ENCODE measurements at places on chromosomes 1 and 21.
A peak's percentile ranks its signal among the peaks of the same experiment; 100 is the strongest.

DNA sequence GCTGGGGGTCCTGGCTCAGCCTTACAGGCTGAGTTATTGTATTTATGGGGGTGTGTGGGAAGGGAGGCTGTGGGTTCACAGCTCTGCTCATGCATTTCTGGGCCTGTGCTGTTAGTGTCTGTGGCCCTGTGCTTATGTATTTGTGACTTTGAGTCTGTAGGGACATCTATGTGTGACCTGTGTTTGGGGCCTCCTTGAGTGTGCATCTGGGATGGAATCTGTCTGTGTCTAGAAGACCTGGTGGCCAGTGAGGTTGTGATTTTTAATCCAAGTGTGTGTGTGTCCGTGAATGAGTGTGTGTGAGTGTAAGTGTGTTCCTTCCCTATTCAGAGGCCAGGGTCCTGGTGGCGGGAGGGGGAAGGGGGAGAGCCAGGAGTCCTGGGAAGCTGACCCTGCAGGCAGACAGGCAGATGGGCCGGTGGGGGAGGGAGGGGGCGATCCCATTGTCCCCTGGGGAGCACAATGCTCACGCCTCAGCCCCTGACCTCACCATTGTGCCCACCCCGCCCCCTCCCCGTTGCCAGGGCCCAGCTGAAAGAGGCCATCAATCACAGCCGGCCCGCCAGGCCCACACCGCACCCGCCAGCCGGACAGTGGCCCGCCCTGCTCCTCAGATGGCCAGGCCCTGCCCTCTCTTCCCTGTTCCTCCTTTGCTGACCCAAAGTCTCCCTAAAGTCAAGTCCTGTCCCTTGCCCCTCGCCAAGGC is 19.6 kb downstream of the SLC27A3 start:
- no peak for DNase-seq

DNA sequence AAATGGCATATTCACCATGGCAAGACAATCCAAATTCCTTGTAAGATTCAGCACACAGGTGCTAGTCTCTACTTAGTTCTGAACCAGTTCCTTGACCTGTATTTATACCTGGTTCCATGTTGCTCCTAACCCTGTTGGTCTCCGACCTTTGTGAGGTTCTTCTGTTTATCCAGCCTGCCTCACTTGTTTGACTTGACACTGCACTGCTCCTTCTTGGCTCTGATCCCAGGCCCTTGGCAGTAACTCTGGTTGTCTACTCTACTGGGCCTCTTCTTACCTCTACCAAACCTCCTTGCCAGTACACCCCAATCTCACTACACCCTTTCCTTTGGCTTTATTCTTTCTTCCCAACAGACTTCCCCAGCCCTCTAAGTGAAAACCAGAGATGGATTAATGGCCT is 419.4 kb upstream of the USP24 start:
- no peak for DNase-seq

GRCh38 chr1:212466898-212467650 is 34.4 kb downstream of the NENF start:
- no peak for DNase-seq

DNA sequence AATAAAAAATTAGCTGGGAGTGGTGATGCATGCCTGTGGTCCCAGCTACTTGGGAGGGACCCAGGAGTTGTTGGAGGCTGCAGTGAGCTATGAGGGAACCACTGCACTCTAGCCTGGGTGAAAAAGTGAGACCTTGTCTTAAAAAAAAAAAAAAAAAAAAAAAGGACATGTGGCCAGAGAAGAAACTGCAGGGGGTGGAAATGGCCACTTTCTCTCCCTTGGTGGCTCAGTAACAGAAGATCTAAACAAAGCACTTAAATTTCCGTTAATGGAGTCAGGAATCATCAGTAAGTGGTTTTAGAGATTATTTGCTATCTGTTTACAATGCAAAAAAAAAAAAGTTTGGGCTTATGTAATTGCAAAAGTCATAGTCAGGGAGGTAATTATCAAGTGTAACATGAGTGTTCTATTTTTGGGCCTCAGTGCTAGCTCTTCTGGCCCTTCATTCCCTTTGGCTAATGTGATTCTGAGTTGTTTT is 19.3 kb upstream of the OPRD1 start:
- no peak for DNase-seq

GRCh38 chr1:21912038-21912758 is 24.9 kb downstream of the HSPG2 start:
- DNase-seq: no peak

DNA sequence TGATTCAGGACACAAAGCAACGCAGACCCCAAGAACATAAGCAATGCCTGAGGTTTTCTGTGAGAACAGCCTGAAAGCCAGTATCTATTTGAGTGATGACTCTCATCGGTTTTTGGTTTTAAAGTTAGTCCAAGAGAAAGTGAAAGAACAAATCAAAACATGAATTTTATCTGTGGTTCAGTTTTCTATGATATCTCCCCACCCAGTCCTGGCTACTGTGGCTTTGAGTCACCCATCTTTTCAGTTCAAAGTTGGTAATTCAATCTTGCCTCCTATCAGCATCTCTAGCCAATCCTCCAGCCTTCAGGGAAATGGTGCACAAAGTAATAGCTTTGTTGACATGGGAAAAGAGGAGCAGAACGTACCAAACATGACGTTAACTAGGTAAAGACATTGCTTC is 40.5 kb upstream of the KRTAP19-8 start:
- no peak for DNase-seq

- DNase-seq: no peak
Measured at GRCh38 chr1:67791686-67792085, 41.6 kb downstream of the GNG12 start.

- peak; percentile 30 for DNase-seq
Measured at GRCh38 chr1:35706846-35707600, 11.7 kb downstream of the C1orf216 start.

- no peak for DNase-seq
Measured at GRCh38 chr1:100793659-100794058, 74.1 kb downstream of the VCAM1 start.

DNA sequence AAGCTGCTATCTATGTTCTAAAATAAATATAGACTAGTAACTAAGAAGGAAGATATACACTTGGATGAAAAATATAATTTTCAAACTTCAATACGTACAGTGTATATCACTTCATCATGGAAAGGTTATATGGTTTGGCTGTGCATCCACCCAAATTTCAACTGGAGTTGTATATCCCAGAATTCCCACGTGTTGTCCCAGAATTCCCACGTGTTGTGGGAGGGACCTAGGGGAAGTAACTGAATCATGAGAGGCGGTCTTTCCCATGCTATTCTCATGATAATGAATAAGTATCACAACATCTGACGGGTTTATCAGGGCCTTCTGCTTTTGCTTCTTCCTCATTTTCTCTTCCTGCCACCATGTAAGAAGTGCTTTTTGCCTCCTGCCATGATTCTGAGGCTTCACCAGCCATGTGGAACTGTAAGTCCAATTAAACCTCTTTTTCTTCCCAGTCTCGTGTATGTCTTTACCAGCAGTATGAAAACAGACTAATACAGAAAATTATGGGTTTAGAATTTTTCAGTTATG is 10.7 kb downstream of the NEGR1 start:
- no peak for DNase-seq

DNA sequence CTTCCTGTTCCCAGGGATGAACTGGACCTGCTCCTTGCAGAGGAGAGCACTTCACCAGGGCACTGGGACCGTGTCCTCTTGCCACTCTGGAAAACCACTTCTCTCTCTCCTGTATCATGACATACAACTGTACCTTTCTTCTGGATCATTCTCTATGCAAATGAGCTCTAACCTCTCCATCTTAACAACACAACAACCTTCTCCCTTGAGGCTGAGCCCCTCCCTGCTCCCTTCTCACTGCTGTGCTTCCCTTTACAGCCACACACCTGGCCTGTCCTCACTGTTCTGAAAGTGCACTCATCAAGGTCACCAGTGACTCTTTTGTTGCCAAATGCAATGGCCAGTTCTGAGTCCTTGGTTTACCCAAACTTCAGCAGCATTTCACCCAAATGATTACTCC is 54.5 kb upstream of the MRPS6 start:
- no peak for DNase-seq

- no peak for DNase-seq
Measured at GRCh38 chr1:31798433-31799195, 17.2 kb downstream of the SPOCD1 start.

DNA sequence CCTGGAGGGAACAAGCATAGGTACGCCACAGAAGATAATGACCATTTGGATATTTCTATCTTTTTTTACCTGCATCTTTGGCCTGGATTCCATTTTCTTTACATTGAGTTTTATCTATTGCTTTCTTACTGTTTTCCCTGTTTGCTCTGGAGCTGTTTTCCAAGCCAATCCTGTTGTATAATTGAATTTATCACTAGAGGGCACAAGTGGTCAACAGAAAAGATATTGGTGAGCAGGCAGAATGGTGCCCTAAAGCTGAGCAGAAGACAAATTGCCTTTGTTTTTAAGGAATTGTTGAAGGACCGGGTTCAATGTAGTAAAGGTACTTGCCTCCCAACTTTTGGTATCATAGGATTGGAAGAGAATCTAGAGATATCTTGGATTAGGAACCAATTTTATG is 152.8 kb downstream of the PPP1R12B start:
- peak; percentile 4 for DNase-seq

DNA sequence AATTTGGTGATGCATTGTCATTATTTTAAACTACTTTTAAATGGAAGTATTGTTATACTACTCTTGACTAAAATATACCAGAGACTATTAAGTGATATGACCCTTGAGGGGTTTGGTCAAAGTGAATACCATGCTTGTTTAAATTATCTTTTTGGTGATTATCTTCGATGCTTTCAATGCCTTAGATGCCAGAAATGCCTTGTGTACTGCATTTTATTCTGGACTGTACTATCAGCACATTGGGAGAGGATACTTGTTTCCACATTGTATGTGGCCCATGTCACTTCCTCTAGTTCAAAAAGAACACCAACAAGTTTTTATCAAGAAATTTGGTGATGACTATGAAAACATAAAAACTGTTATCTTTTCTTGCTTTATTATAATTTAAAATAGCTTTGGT is 16.3 kb downstream of the MAP3K7CL start:
- DNase-seq: no peak

DNA sequence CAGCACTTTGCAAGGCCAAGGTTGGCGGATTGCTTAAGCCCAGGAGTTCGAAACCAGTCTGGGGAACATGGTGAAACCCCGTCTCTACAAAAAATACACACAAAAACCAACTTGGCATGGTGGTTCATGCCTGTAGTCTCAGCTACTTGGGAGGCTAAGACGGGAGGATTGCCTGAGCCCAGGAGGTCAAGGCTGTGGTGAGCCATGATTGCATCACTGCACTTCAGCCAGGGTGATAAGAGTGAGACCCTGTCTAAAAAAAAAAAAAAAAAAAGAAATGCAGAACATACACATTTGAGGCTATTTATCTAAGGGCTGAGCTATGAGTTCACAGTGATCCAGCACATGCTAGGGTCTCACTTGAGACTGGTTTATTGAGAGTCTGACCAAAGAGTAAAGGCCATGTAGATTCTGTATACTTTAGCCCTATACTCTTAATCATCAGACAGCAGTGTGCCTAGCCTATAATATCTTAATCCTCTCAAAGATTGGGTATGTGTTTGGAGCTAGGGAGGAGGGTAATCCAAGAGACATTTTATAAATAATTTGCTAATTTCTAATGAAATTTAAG is 23.9 kb downstream of the RNF2 start:
- DNase-seq: no peak

DNA sequence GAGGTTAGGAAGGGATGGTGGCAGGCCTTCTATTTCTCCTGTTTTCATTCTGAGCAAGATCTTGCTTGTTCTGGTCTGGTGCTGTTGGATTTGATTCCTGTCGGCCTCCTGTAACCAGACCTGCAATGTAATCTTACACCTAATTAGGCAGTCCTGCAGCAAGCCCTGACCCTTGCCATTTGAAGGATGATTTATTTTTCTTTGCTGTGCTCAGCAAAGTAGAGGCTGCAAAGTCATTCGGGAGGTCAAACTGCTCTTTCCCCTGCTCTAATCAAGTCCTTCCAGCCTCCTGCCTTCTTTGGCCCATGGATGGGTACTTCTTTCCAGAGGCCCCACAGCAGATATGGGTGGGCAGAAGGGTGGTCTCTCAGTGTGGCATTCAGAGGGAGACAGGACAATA is 417.7 kb upstream of the USP24 start:
- DNase-seq: no peak

DNA sequence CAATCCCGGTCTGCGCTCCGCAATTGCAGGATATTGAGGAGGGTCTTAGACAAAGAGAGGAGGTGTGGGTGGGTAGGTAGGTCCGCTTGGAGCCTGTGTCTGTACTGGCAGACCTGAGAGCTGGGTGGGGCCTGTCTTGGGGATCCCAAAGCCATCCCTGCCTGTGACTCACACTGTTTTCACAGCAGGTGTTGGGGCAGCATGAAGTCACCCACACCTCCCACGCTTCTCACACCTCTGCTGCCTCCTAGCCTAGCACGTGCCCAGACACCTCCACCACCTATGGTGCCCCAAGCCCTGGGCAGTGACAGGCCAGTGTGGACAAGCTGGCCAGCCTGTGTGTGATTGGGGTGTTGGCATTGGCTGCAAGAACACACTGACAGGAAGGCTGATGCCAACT is 65.7 kb upstream of the ECE1 start:
- DNase-seq: no peak
